Stimulated activated CD8-positive, alpha-beta memory T cell treated with anti-CD3 and anti-CD28 coated beads, Interleukin-12 subunit alpha, Interleukin-12 subunit beta, amount 100 ng/mL, for 4 hours (primary cell): ENCODE measurements at places on chromosomes 16 and 17.

- no peak for DNase-seq
These were observed 142.3 kb downstream of the IRX5 start for GRCh38 chr16:55072976-55073375.

DNA sequence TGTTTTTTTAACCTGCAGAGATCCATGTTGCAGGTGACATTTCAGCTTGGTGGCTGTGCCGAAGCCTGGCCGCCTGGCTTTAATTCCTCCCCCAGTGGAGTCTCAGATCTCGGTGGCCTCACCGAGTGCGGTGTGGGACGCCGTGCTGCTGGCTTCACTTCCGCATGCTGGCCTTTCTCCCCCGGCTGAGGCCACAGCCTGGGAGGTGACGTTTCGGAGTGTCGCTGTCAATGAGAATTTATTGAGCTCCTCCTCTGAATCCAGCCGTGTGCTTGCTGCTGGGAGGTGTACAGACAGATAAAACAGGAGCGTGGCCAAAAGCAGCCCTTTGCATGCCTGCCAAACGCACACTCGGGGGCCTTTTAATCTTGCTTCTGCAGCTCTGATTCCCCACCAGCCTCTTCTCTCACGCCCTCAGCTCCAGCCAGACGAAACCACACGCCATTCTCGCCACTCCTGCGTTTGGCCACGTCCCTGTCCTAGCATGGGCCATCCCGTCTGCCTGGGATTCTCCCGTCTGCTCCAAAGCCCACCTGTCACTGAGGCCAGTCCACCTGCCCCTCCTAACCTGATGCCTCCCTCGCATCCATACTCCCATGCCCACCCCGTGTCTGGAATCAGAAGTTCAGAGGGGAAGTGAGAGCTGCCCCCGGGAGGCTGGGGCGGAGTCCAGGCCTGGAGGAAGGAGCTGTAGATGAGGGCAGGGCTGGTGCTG lies 3.6 kb downstream of the GSE1 start:
- DNase-seq, result no peak

DNA sequence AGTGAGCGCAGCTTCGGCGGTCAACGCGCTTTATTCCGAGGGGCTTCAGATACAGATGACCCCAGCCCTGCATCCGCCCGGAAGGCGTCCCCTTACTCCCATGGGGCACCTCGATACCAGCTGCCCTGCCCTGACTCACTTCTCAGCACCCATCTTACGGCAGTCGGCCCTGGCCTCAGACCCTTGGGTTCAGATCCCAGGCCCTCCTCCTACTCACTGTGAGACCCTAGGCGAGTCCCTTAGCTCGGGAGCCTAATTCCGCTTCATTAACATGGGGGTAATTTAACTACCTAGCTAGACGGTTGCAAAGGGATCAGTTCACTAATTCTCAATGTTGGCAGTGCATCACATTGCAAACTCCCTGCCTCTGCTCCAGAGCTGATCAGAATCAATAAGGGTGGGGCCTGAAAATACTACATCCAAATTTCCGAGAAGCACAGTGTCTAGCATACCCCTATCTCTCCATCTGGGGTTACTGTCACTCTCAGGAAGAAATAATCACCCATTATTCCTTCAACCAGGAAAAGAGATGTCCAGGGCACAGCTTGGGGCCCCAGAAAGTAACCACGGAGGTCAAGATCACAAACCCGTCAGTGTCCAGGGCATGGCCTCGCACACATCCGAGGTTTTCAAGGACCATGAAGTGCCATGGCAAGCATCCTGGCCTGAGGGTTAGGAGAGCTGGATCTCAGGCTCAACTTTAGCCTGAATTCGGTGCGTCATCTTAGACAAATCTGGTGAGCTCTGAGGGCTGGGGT lies 415 bp upstream of the FLOT2 start:
- DNase-seq, result no peak

DNA sequence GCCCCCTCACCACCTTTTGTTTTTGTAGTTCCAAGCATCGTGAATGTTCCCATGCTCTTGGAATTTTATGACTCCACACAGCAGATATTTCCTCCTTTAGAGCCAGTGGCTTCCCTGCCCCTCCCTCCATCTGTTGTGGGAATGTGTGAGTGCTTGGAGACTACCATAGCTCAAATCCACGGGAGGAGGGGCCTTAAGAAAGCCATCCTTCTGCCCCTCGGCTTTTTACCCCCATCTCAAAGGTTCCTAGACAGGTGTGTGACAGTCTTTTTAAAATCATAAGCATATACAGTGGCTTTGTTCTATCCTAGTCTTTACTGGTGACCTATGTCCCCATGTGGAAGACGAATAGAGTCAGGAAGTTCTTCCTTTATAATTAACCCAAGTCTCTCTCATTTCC lies 47.2 kb downstream of the YPEL2 start:
- DNase-seq, result no peak

- no peak for DNase-seq
These were observed 137.2 kb downstream of the CYLD start for GRCh38 chr16:50878966-50879615.

GRCh38 chr16:17211797-17212196 lies 259.0 kb downstream of the XYLT1 start:
- DNase-seq, result no peak

DNA sequence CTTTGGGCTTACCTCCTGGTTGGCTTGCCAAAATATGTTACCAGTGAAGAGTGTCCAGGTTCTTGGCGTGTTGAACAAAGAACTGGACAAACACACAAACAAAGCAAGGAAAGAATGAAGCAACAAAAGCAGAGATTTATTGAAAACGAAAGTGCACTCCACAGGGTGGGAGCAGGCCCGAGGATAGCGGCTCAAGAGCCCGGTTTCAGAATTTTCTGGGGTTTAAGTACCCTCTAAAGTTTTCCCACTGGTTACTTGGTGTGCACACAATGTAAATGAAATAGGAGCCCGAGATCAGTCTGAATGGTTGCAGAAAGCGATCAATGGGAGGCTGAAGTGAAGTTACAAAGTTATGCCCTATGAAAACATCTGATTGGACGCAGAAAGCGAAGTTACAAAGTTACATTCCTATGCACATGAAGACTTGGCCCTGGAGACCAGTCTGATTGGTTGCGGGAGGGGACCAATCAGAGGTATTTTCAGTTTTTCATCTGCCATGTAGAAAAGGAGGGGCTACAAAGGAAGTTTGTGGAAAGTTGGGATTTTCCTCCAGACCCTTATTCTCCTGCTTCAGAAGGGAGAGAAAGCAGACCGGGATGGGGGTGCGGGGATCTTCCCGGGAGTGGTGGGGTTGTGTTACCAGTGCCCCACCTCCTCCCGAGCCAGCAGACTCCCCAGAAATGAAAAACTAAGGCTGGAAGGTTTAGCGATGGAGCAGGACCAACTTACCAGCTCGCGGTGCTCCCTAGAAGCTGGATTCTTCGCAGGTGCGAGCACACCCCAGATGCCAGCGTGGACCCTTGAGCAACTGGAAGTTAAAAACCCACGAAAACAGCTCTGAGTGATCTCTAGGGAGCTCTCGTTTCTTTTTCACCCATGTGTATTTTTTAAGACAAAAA lies at the start of gene SLFN12:
Gene SLFN12, minus strand, starts transcription at position 325 of the 899 bp plus-strand sequence. CDS start 9,472 bp downstream, outside the sequence.
- DNase-seq, result peak; percentile 33

- DNase-seq, result no peak
These were observed at the start of gene KRTAP2-3 for GRCh38 chr17:41060052-41060604. Gene KRTAP2-3, minus strand, starts transcription at chr17:41060114. Its CDS starts 64 bp downstream, at chr17:41060050.

- DNase-seq, result no peak
These were observed 44.2 kb downstream of the TRIM37 start for GRCh38 chr17:59062509-59062908.

DNA sequence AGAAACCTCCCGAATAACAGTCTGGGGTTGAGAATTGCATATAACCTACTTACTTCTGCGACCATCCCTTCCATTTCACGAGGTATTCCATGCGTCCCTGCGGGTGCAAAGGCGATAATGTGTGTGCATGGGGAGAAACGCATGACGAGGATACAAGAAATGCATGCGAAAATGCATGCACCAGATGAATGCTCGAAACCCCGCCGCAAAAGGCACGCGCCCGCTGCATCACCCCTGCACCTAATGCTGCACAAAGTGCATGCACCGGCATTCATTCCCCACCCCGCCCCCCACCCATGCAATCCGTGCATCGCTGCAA lies 474 bp downstream of the CBX8 start:
- DNase-seq, result no peak

GRCh38 chr17:67959510-67959909 lies 36.8 kb downstream of the C17orf58 start:
- no peak for DNase-seq

- DNase-seq, result no peak
These were observed 536.5 kb upstream of the CDH11 start for GRCh38 chr16:65658349-65658748.

GRCh38 chr16:8070506-8070905 lies 519.8 kb downstream of the TMEM114 start:
- DNase-seq, result no peak

DNA sequence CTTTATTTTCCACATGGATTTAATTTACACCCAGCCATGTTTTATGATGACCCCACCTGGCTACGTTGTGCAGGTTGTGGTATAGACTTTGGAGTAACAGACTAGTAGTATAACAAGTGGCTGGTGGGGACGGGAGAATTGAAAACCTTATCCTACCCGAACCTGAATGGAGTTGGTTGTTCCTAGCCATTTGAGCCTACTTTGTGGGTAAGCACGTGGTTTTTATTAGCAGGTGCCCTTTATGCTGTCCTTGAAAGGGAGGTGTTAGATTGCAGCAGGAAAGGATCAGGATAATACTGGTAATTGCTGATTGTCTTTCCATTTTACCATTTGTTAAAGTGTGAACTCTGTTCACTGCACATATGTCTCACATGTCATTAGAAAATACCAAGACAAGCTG lies 31.9 kb upstream of the PHAF1 start:
- no peak for DNase-seq

DNA sequence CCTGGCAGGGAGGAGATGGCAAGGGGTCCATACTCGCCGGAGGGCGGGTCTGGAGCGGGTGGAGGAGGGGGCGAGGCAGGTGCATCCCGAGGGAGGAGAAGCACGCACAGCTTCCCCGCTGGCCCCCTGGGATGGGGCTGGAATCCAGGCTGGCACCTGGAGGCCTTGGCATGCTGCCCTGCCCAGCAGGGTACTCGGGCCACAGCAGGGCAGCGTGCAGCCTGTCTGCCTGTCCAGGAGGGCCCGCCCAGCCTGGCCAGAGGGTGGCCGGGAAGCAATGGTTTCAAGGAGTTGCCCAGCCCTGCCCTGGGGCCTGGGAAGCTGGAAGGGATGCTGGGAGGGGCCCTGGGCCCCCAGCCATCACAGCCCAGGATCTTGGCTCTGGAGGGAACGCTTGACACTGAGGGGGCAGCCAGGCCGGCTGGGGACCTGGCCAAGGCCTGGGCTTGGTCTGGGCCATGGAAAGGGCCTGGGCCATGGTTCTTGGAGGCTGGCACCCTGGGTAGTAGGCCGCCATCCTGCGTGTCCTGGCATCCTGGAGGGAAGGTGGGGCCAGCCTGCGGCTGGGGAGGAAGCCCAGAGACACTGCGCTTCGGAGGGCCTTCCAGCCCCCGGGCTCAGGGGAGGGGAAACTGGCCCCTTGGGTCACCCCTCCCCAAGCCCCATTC lies 1.1 kb downstream of the GLIS2 start:
- DNase-seq, result no peak

- no peak for DNase-seq
These were observed 46.4 kb downstream of the GDPD1 start for GRCh38 chr17:59266745-59267144.

DNA sequence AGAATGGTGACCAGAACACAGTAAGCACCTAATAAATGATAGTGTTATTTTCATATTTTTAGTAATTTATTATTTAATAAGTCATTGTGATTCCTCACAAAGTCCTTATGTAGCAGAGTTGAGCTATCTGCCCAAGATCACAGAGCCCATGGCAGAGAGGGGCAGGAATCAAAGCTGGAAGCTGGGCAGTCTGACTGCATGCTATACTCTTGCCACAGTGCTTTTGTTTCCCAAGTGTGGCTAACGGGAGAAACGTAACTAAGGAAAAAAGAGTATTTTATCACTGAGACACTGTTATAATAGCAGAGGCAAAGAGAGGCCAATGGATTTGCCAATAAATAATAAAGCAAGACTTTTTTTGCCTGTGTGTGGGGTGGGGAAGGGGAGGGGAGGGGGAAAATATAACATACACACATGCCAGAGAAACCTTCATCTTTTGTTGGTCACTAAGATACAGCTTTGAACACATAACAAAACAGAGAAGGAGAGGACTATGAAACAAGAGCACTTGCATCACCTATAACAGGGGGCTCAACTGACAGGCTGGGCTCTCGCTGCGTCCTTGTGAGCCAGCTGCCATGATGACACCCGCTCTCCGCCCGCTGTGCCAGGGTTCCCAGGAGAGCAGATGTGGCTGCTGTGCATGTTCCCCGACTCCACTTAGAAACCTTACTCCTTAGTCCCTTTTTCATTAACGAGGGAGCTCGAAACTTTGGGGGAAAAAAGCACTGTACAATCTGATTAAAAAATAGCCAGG lies 10.1 kb downstream of the CSNK2A2 start:
- DNase-seq, result no peak

GRCh38 chr17:28725660-28726225 lies 290 bp downstream of the TLCD1 start:
- no peak for DNase-seq
